Esophagus muscularis mucosa (tissue), 4 donors: ENCODE measurements at places on chromosomes 1 and 21.

DNA sequence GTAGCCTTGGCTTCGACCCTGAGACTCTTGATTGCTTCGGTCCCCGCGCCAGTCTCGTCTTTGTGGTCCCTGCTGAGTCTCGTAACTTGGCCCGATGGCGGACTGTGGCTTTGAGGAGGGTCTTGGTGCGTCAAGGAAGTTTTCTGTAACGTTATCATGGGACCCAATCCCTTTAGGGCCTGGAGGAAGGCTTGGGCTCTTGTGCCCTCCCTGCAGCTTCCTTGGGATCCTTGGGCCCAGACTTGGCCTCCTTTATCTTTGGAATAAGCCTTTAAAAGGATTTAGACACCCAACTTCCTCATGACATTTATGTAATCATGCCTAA, 371 bp downstream of the ZMPSTE24 start:
- DNase-seq: no peak

- no peak for DNase-seq
Observed at GRCh38 chr1:245859493-245860114, 647.5 kb downstream of the SMYD3 start.

- no peak for DNase-seq
Observed at GRCh38 chr1:44505210-44505993, 100.3 kb downstream of the RNF220 start.

DNA sequence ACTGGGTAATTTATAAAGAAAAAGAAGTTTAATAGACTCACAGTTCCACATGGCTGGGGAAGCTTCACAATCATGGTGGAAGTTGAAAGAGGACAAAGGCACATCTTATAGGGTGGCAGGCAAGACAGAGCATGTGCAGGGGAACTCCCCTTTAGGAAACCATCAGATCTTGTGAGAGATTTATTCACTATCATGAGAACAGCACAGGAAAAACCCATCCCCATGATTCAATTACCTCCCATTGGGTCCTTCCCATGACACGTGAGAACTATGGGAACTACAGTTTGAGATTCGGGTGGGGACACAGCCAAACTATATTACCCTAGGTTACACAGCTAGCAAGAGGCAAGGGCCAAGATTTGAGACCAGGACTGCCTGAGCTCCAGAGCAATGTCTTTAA, 30.4 kb upstream of the SOX13 start:
- no peak for DNase-seq

GRCh38 chr1:3522564-3523265, 68.2 kb downstream of the ARHGEF16 start:
- no peak for DNase-seq

DNA sequence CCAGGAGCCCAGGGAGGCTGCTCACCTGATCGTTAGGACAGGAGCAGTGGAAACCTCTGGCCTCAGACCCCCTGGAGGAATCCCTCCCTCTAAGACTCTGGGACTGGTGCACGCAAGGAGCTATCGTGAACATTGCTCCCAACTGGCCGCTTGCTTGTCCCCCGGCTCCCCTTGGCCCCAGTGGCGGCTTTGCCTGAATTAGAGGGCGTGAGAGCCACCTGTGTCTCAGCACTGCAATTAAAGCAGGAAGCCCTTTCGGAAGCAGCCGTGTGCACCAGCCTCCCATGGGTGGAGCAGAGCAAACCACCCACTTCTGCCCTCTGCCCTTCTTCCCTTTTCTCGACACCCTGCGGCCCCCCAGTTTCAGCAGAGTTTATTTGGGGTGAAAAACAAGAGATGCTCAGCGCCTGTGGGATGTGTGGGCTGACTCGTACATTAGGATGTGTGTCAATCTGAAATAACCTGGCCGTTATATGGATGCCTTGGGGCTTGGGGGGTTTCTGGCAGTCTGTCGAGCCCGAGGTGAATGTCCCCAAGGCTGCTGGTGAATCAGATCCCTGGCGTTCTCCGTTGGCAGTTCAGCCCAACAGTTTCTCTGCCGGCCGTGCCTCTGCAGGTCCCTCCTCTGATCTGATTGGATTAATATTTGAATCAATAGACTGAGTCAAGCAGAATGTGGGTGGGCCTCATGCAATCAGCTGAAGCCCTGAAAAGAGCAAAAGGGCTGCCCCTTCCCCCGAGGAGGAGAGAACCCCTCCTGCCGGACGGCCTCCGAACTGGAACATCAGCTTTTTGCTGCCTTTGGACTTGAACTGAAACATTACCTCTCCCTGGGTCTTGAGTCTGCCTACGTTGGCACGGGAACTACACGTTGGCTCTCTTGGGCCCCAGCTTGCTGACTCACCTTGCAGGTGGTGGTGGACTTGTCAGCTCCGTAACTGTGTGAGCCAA, 7.3 kb upstream of the UMODL1 start:
- DNase-seq: no peak

DNA sequence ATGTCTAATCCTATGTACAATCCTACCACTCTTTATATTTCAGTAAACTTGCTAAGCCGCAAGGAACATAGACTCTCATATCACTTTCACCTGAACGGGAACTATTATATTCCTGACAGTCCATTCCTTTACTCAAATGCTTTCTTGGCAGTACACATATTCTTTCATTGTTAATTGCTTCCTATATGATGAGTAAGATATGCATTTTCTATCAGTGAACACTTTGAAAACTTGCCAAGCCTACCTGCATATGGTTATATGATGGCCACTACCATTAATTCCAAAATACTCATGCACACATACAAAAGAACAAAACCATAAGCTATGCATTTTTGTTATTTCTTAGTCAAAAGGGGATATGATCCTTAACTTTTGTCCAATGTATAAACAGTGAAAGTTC, 341.5 kb downstream of the VAV3 start:
- no peak for DNase-seq

- no peak for DNase-seq
Observed at GRCh38 chr1:33599516-33600115, 127.2 kb downstream of the ZSCAN20 start.

DNA sequence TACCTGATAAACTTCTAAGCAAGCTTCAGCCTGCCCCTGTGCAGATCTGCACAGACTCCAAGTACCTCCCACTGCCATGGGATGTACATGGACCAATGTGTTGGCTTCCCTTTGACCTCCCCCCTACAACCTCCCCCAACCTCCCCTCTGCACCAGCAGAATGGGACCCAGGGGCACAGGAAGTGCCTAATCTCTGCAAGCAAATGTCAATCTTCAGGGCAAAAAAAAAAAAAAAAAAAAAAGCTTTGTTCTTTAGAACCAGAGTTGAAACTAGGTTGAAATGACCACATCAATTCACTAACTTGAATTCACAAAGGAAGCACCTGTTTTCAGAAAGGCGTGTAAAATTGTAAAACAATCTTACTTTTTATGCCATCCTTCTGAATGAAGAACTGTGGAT, 53.9 kb upstream of the TIAM1 start:
- no peak for DNase-seq

DNA sequence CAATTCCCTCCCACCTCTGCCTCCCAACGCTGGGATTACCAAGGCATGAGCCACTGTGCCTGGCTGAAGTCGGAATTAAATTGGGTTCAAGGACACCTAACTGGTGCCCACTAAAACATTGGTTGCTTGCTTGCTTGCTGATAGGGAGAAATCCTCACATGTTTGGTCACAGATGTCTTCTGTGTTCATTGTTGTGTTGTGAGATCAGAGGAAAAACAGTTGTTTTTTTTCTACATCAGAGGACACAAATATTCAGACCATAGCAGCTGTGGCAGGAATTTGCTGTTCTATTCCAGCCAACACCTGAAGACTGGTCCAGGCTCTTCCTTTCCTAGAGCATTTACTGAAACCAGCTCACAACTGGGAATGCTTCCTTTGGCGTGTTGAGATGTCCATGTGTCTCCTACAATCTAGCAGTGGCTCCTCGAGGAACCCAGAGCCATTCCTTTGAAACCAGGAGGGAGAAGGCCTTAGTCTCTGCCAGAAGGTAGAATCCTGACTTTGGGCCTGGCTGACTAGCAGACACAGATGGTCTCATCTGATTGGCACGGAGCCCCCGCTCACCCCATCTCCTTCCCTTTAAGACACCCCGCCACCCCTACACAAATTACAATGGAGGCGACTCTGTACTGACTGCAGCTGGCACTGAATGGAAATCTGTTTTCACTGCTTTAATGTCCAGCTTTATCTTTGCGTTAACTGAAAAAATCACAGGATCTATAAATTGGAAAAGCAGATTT, 24.3 kb upstream of the TRIM17 start:
- no peak for DNase-seq

DNA sequence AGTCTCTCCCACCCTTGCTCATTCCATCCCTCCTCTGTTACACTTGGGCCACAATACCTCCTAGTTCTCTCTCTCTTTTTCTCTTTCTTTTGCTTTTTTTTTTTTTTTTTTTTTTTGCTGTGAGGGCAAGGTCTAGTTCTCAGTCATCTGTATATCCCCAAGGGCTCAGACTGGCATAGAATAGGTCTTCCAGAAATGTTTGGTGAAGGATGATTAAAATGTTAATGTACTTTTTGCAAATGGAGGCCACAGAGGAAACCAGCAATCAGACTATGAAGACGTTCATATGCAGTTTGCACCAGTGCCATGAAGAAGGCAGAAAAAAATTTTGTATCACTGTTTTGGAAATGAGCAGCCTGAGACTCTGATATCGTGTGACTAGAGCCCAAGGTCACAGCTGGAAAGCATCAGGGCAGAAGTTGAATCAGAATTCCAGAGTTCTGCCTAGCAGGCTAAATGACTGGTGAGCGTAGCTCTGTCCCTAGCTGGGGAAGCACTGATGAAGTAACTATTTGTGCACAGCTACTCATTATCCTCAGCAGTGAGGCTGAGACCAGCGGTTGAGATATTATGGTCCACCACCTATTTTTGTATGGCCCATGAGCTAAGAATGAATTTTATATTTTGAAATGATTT, 186.5 kb downstream of the TGFBR3 start:
- no peak for DNase-seq

- DNase-seq: no peak
Observed at GRCh38 chr1:183962903-183963302, 74.6 kb downstream of the COLGALT2 start.

DNA sequence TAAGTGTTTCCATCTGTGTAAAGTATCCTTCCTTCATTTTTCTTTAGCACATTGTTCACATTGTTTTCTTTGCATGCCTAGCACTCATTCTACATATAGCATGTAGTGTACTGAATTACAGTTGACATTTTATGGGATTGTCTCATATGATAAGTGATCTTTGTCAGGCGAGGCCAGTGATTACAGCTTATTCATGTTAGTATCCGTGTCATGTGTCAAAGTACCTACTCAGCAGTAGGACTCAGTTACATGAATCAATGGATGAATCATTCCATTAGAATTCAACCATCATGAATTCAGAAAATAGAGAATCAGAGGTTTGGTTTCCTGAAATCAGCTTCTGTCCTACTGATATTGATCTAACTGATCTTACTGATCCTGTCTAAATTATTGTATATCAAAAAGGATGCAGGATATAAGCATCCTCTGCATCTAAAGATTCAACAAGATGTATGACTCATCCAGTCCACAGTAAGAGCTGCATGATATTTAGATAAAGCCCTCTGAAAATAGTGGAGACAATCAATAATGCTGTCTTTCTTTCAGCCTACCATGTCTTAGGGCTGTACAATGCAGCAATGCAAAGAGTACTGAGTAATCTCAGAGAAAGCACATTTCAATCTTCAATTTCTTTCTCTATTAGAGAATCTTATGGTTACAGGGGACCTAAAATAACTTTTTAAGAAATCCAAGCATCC, 20.7 kb upstream of the HRNR start:
- no peak for DNase-seq

GRCh38 chr1:22494943-22495579, 43.4 kb downstream of the ZBTB40 start:
- DNase-seq: no peak

GRCh38 chr1:235266967-235267366, 61.0 kb downstream of the ARID4B start:
- DNase-seq: no peak

- no peak for DNase-seq
Observed at GRCh38 chr1:202505356-202505755, 156.9 kb downstream of the PPP1R12B start.

- DNase-seq: no peak
Observed at GRCh38 chr1:14516974-14517840, 81.3 kb upstream of the KAZN start.

GRCh38 chr21:44537930-44538911, 1.8 kb downstream of the KRTAP10-1 start:
- peak; percentile 64 for DNase-seq

GRCh38 chr1:208172423-208173145, 71.6 kb downstream of the PLXNA2 start:
- DNase-seq: no peak

DNA sequence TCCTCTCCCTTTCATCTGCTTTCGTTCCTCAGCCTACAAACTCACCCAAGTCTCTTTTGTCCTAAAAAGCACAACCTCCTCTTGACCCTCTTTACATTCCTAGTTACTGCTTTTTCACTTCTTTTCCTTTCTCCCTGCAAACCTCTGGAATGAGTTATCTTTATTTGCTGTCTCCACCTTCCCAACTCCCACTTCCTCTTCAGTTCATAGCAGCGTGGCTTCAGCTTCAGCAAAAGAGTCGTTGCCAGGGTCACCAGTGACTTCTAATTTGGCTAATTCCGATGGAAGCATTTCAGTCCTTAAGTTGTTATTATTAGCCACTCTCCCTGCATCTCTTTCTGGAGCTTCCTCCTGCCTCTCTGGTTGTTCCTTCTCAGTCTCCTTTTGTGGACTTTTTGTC, 6.2 kb upstream of the TMEM54 start:
- no peak for DNase-seq

DNA sequence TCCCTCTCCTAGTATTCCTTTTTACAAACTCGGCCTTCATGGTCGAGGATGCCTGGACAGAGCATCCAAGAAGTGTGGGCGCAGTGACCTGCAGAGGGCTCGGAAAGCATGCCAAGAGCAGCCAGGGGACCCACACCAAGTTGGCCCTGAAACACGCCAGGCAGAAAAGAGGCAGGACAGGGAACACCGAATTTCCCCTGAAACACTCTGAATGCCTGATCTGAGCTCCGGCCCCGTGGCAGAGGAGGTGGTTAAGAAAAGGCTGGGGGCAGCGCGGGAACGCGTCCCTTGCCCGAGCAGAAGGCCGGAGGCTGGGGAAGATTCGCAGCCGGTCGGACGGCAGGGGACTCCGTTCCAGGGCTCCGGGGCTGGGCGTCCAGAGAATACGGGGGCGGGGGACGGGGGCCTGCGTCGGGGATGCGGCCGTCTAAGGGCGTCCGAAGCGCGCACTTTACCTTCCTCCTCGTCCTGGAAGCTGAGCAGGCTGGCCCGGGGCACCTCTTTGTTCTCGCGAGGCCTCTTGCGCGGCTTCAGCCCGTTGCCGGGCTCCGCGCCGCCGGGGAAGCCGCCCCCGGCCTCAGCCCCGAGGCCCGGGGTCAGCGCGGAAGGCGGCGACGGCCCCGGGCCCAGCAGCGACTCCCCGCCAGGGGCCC, 558 bp downstream of the PAXBP1 start:
- DNase-seq: no peak

GRCh38 chr1:234722270-234722704, 112.3 kb upstream of the IRF2BP2 start:
- no peak for DNase-seq
